Hematopoietic multipotent progenitor cell (in vitro differentiated cells): ENCODE measurements at places on chromosomes 13 and 19. TPM values are rescaled to one million over a fixed set of nuclear protein-coding genes. Genes with fewer than 3 reads are reported as not detected.
A peak's percentile ranks its signal among the peaks of the same experiment; 100 is the strongest.

DNA sequence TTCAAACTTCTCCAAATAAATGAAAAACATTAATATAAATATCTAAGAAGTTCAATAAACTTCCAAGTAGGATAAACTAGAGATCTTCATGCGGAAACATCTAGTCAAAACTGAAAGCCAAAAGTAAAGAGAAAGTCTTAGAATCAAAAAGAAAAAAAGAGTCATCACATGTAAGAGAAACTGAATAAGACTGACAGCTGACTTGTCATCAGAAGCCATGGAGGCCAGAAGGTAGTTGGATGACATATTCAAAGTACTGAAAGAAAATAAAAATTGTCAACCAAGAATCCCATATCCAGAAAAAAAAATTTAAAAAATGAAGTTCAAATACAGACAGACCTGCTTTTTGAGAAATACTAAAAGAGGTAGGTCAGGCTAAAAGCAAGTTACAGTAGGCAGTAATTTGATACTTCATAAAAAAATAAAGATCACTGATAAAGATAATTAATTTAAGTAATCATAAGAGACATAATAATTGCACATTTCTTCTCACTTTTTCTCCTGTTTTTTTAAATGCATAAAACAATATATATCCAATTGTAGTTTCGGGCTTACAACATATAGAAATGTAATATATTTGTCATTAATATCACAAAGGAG is 327.6 kb upstream of the PCDH9 start:
- DNase-seq = peak; percentile 62

DNA sequence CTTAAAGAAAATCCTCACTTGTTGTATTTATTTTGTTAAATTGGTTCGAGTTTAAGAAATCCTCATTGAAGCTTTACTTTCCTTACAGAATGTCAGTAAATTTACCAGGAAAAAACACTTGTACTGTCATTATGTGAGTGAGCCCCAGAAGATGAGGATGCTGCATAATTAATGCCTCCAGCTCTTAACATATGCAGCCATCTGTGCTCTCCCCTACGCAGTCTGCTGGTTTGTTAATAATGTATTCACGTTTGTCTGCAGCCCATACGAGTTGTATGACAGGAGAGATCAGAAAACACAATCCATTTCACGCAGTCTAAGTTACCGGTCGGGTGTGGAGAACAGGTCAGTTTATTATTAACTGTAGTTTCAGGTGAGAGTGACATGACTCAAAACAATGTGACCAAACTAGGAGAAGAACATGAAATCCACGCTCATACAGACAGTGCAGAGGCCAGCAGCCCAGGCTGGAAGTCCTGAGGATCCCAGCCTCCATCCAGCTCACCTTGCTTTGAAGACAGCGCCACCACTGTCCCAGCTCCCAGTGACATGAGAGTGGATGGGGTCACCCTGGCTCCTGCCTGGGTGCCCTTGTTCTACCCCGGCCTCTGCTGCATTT is 19.8 kb upstream of the ATP11A start:
- no peak for DNase-seq

GRCh38 chr13:94622344-94622743 is 20.7 kb downstream of the GPR180 start:
- DNase-seq = no peak

DNA sequence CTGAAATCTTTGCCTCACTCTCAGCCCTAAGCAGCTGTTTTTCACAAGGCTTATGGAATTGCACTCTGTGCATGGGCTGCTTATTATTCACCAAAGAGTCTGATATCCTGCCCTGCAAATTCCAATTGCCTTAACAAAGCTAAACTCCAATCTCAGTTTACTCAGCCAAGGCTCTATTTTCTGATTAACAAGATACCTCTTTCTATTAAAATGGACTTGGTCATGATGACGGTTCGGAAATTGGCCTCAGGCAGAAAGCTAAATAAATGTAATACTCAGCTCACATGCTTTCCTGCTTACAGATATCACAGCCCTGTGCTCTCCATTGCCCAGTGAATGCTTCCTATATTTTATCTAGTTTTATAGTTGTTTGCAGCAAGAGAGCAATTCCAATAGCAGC is 1270.8 kb downstream of the PCDH9 start:
- no peak for DNase-seq

The ZNF737 gene
- 11.8 TPM for total RNA-seq

The NTF4 gene
- not detected for total RNA-seq

The MTRF1 gene
- 5.7 TPM for total RNA-seq
